ENCODE measurements at places on chromosomes 7 and 10.

DNA sequence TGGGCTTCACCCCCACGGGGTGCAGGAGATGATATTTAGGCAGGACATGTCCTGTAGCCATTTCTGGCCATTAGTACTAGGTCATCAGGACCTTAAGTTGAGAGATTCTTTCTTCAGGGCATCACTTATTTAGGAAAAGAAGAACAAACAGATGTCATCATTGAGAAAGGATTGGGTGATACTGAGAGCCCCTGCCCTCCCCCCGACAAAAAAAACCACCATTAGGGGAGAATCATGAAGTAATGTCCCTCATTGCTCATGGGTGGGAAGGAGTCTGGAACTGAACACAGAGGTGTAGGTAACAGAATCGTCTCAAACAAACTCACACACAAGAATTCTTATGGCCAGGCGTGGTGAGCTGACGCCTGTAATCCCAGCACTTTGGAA lies 6.4 kb upstream of the ORAI2 start:
- no peak for DNase-seq

GRCh38 chr7:14714161-14714728 lies 188.3 kb downstream of the DGKB start:
- DNase-seq, result no peak

DNA sequence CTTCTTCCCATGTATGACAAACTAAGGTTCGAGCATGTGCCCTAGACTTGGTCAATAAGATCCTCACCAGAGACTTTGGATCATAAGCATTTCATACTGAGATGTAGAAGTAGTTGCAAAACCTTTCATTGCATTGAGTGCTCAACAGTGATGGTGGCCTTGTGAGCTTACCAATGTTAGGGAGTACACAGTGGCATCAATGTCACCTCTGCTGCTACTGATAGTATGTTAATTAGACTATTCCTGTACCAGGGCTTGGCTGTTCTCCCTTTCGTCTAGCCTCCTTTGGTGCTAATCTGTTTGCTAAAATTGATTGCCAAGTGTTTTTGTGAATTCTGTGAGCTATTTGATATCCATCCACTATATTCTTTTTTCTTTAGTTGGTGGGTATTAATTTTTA lies 264.5 kb upstream of the SEMA3C start:
- DNase-seq, result no peak

- DNase-seq, result no peak
Observed at GRCh38 chr10:97572214-97572989, at the start of gene ANKRD2. TSS of gene ANKRD2 (plus strand) at chr10:97572779. CDS start at chr10:97572789, 10 bp downstream.

- DNase-seq, result no peak
Observed at GRCh38 chr10:58755677-58756076, 243.0 kb downstream of the BICC1 start.

DNA sequence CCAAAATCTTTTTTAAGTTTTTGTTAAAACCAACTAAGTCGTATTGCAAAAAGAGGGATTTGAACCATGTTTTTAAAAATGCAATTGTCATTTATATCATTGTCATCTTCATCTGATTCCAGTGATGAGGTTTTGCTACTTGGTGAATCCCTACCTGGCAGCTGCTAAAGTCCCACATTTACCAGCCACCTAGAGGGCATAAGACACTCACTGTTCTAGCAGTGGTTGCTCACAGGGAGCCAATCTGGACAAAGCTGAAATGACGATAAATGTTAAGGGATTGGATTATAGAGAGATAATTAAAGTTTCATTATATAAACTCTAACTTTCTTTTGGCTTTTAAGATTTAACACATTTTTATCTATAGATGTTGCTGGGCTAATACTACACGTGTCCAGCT lies 18.7 kb downstream of the KIFBP start:
- no peak for DNase-seq

GRCh38 chr7:137006293-137006692 lies 137.8 kb downstream of the CHRM2 start:
- no peak for DNase-seq

GRCh38 chr10:78518224-78518623 lies 484.6 kb downstream of the RPS24 start:
- DNase-seq, result no peak

DNA sequence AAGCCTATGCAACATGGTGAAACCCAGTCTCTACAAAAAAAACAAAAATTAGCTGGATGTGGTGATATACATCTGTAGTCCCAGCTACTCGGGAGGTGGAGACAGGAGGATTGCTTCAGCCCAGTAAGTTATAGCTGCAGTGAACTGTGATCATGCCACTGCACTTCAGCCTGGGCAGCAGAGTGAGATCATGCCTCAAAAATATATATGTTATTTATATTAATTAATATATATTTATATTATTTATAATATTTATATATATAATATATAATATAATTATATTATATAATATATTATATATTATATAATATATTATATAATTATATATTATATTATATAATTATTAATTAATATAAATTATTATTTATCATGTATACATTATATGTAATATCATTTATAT lies 1158.4 kb upstream of the AUTS2 start:
- no peak for DNase-seq

- DNase-seq, result no peak
Observed at GRCh38 chr7:88184848-88185304, 35.0 kb downstream of the SRI start.

GRCh38 chr7:1843271-1843861 lies 173.3 kb downstream of the ELFN1 start:
- DNase-seq, result no peak

DNA sequence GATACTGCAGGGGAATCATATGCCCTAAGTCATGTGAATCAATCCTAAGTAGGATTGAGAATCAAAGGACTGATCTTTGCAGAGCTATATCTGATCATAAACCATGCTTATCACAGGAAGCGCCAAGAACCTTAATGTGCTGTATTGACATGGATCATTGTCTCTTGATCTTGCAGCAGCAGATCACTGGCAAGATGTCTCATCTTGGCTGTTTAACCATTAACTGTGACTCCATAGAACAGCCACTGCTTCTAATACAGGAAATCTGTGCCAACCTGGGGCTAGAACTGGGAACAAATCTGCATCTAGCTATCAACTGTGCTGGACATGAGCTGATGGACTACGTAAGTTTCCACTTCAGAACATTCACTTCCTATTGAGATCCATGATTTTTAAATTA lies 21.6 kb downstream of the ENO4 start:
- DNase-seq, result no peak

DNA sequence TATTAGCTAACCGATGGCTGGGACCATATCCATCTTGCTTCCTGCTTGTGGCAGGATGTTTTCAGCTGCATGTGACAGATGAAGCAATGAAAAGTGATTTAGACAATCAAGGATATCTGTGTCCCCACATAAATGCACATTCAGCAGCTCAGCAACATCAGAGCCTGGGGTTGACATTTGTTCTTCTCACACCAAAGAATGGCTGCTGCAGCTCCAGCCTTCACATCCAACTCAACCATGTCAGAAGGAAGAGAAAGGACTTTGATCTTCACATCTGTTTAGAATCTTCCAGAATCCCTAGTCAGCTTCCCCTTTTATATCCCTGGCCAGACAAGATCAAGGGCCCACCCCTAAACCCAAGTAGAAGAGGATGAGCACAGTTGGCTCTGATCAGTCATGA lies 11.9 kb upstream of the FRMPD2 start:
- DNase-seq, result no peak

DNA sequence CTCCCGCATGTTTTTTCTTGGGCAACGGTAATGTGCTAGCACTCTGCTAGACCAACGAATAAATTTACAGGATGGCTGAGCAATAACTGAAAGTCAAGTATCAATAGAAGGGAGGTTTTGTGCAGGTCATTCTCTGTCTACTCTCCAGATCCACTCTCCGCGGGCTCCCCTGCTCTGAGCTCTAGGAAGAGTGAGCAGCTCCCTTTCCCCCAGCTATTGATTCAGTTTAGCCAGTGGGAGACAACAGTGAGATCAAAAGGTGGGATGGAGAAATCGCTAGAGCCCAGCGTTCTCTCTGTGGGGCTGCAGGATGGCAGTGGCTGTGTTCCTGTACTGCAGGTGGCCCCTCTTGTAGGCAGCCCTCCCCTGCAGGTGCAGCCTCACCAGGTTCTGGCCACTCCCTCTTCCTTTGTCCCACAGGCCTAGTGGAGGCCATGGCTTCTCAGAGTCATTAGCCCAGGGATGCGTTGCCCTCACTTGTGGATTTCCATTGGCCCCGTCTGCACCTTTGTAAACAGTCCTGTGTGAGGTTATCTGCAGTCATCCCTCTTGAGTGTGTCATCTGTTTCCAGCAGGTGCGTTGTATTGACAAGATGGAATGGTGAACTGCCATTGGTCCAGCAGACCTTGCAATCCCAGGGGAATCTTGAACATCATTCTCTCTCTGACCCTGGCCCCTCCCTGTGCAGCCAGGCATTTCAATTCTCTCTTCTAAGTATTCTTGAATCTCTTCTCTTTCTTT lies 11.1 kb downstream of the MSRB2 start:
- no peak for DNase-seq

DNA sequence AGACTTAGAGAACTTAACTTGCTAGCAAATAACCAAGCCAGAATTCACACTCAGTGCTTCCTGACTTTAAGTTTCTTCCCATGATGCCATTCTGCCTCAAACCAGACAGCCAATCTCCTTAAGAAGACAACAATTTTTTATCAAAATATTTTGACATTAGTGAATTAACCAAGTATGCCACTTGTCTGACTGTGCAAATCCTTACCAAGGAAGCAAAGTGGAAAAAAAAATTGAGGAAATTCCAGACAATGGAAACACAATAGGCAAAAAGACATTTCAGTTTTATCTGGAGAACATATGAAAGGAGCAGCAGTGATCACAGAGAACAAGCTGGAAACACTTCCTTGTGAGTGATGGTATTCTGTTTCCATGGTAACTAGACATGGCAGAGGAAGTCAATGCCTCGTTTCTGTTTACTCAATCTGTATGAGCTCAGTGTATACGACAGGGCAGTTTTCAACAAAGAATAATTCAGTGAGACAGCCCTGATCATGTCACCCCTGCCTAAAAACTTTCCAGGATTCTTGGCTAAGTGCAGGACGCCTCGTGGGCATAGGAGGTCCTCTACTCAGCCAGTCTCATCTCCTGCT lies 114.2 kb downstream of the DYNC1I1 start:
- DNase-seq, result no peak

GRCh38 chr7:105656922-105657521 lies 75.7 kb upstream of the EFCAB10 start:
- DNase-seq, result no peak

DNA sequence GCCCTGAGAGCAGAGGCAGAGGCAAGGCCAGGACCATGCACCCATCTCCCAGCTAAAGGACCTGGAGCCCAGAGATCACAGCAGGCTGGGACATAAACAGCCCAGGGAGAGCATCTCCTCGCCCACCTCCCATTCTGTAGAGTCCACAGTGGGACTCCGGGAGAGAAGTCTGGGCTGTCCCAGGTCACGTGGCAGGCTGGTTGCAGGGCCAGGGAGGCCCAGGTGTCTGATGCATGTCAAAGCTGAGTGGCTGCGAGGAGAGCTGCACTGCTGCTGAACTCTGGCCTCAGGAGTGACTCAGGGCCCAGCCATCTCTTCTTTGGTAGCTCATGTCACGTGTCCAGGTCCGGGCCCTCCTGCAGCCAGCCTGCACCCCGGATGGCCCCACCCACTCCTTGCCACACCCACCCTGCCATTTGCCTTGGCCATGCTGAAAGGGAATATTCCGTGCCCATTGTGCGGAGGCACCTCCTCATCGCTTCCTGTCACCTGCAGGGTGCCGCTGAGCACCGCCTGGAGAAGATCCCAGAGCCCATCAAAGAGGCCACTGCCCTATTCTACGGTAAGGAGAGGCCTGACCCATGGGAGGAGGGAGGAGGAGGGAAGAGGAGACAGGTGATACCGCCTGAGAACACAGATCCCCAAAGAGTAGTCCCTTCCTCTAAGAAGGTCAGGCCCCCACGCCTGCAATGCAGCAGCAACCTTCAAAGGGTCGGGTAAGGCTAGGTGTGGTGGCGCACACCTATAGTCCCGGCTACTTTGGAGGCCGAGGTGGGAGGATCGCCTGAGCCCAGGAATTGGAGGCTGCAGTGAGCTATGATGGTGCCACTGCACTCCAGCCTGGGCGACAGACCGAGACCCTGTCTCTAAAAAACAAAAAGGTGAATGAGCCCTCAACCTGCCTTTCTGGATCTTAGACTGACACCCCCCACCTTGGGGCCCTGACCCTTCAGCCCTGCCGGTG lies 12.6 kb upstream of the SH2B2 start:
- no peak for DNase-seq

DNA sequence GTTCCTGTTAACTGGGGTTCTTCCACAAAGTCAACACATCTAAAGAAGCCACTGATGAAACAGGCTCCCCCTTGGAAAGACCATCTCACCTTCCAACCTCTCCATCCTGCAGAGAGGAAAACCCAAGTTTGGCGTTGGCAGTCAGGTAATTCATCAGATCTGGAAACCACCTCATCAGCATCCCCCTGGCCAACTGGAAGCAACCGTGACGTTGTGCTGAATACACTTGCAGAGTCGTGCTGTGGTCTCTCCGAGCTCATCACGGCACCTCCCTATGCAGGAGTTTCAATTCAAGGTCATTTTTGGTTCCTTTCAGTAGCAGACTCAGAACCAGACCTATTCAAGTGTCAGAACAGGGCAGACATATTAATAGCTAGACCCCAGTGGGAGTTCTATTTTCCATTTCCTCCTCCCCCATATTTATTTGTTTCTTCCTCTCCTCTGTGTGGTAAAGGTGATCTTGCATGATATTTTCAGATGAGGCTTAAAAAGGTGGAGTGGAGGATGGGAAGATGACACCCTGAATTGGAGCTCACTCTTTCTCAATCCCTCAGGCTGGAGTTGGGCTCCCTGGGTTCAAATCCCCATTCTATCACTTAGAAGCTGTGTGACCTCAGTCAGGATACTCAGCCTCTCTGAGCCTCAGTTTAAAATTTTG lies 149.1 kb upstream of the ADO start:
- DNase-seq, result no peak

DNA sequence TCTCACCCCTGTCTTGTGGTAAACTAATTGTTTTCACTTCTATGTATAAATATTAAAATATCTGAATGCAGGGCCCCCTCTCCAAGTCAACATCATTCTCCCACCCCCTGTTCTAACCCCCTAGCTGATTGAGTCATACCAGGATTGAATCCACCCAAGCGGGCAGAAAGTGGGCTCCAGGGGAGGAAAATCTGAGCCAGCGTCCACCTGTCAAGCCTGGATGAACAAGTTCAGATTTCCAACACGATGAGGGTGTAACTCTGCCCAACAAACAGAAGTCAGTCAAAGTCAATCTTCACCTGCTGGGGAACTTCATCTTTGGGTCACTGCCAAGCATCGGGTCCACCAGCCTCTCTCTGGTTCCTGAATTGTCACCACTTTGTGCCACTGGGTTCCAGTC lies 162.9 kb upstream of the CELF2 start:
- no peak for DNase-seq

DNA sequence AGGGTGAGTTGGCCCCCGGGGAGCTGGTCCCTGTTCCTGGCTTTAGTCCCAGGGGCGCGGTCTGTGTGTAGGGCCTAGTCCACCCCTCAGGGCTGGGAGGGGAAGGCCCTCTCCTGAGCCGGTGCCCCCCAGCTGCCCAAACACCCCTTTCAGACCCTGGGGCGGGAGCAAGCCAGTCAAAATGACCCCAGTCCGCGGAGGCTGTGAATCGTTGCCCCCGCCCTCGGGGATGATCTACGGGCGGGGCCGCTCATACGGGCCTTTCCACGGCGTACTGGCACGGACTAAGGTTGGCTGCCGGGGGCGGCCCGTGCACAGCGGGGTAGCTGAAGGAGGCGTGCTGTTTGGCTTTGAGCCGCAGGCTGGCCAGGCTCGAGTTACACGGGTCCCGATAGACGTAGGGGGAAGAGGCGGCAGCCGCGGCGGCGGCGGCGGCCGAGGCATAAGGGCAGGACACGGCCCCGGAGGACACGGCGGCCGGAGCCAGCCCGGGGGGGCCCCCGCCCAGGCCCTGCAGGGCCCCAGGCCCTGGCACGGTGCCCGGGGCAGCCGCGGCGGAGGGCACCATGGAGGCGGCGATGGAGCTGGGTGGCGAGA lies 4.3 kb downstream of the ELOVL3 start:
- DNase-seq, result no peak
